ENCODE measurements at places on chromosomes 4 and X.

GRCh38 chr4:140335076-140335475, 38.4 kb upstream of the SCOC start:
- DNase-seq, result no peak

- no peak for DNase-seq
Measured at GRCh38 chrX:76202471-76202870, 29.6 kb downstream of the PBDC1 start.

- DNase-seq, result no peak
Measured at GRCh38 chr4:158299459-158300007, 89.2 kb downstream of the TMEM144 start.

DNA sequence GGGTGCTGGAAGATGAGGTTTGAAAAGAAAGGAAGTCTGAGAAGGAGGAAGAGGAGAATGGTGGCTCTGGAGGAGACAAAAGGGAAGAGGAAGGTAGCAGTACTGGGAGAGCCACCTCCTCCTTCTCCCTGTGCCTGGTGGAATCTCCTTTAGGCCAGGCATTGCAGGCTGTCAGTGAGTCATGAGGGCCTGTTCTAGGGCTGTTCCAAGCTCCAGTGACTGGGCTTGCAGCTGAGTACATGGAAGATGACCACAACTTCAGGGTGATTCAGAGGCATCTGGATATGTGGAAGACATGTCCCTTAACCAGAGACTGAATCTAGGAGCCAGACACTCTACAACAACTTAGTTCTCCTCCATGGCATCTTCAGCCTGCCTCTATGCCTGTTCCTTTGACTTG, 107.8 kb downstream of the EFNB1 start:
- no peak for DNase-seq

GRCh38 chrX:134431894-134432293, 28.1 kb upstream of the HPRT1 start:
- no peak for DNase-seq

DNA sequence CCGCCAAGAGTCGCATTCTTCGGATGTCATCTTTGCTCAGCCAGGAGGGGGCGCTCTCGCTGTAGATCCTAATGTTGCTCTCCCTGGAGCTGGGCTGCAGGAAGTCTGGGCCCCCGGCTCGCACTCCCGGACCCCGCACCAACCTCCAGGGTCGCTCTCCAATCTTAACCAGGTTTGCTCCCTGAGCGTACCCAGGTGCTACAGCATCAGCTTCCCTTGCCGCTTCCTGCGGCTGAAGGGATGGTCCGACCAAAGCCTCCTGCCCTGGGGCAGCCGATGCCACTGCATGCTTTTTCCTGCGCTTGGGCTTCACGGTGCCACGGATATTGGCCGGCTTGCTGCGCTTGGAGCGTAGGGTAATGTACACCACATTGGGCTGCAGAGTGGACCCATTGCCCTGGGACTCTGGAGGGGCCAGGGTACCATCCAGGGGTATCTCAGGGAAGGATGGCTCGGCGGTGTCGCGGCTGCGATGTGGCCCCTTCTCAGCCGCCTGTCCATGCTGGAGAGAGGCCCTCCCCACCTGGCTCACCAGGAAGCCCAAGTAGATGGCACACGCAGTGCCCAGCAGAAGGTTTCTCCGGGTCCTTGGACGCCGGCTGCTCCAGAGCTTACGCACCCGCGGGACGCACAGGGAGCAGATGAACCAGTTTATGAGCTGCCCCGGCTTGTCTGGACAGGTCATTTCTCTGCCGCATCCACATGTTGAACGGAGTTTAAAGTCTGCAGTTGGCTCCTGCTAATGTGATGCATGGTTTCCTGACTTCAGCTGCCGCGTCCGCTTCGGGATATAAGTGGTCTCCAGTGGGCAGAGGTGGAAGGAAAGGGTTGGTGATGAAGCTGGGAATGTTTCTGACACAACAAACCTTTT, 1.9 kb downstream of the GASK1B start:
- DNase-seq, result no peak

DNA sequence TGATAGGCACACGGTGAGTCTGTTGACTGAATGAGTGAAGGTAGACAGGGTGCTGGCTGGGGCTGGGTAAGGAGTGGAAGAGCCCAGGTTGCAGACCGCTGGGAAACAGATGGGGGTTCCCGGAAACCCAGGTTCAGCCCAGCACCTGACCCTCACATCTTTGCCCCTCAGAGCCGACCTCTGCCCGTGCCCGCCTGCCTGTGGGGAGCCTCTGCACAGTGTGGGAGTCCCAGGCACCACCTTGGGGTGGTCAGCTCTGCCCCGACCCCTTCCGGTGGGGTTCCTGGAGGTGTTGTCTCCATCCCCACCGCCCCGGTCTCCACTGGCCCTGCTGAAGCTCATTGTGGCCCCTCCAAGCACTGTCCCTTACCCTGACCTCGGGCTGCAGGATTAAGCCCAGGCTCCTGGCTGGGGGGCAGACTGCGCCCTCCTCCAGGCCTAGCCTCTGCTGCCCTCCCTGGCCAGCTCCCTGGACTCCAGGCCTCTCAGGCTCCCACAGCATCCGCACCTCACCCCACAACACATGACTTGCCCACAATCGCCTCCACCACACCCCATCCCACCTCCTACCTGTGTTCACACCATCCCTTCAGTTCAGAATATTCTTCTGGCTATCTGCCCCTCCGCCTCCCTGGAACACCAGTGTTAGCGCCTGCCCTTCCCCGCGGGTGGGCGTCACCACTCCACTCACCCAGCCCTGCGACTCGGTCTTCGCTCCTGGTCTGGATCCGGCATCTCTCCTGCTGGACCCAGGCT, 21.4 kb downstream of the HMX1 start:
- DNase-seq, result no peak

DNA sequence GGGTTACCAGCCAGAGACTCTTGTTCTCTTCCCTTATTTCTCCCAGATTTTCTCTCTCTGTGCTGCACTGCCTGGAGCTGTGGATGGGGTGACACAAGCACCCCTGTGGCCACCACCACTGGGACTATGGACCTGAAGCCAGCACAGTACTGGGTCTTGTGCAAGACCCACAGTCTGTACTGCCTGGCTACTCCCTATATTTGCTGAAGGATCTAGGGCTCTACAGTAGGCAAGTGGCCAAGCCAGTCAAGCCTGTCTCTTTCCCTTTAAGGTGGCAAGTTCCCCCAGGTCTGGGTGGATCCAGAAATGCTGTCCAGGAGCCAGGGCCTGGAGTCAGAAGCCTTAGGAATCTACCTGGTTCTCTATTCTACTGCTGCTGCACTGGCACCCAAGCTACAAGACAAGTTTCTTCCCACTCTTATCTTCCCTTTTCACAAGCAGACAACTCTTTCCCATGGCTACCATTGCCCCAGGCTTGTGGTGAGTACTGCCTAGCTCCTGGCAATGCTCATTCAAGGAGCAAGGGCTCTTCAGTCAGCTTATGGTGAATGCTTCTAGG, 28.4 kb upstream of the CT47A1 start:
- no peak for DNase-seq

DNA sequence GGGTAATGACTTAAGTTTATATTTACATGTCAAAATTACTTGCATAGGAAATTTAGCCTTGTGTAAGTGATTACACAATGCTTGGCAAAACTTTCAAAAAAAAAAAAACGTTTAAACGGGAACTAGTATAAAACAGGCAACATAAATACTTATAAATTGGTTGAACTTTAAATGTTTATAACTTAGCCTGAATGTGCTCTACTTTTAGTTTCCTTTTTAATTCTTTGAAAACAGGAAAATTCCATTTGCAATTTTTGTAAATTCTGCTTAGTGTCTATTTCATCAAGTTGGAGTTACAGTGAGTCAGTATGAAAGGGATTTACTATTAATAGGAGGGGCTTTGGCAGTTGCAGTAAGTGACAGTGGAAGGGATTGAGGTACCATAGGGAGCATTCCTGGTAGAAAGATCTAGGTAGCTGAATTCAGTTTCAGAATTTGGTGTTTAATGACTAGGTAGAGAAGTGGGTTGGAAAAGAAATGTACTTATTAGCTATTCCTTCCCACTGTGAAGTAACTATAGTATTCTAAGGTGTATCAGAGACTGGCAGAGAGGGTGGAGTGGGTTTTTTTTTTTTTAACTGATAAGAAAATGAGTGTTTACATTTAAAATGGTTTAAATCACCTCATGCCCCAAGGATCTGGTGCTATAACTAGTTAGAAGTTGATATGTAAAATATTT, 2.8 kb downstream of the STAG2 start:
- DNase-seq, result no peak
